ENCODE measurements at places on chromosomes 11 and 22. TPM values are rescaled to one million over a fixed set of nuclear protein-coding genes. Genes with fewer than 3 reads are reported as not detected.
A peak's percentile ranks its signal among the peaks of the same experiment; 100 is the strongest.

The FREY1 gene
- total RNA-seq, result 1.3 TPM

The BARX2 gene
- not detected for total RNA-seq

The MYEOV gene
- total RNA-seq, result 101 TPM

The MS4A12 gene
- total RNA-seq, result not detected

The TEAD1 gene
- 26.0 TPM for total RNA-seq

The HEPHL1 gene
- not detected for total RNA-seq

The DCDC1 gene
- not detected for total RNA-seq

The CKAP5 gene
- total RNA-seq, result 24.7 TPM

The TNNI2 gene
- not detected for total RNA-seq

The DEUP1 gene
- not detected for total RNA-seq

The C11orf97 gene
- not detected for total RNA-seq

DNA sequence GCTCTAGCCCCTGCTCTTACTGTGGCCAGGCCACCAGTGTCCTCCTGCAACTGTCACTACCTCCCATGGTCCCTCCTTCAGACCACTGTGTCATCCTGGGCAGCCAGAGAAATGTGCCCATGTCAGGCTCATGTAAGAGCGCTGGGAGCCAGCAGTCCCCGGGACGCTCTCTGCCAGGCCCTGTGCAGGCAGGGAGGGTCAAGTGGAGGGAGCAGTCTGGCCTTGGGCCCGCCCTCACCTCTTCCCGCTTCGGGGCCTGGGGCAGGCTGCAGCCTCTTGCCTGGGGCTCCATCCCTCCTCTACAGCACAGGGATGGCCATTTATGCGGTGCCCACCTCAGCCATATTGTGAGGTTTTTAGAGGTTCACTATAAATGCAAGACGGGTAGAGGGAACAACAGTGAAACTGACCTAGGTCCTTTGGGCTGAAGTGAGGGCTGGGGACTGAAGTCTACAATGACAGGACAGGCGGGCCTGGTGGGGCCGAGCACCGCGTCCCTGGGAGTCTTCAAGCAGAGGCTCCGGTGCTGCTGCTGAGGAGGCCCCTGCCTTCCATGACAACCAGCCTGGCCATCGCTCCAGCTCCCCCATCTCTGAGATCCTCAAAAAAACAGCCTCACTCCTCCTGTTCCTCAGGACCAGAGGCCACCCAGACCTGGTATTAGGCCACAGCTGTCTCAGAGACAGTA, 54.9 kb upstream of the TTLL12 start:
- no peak for DNase-seq

DNA sequence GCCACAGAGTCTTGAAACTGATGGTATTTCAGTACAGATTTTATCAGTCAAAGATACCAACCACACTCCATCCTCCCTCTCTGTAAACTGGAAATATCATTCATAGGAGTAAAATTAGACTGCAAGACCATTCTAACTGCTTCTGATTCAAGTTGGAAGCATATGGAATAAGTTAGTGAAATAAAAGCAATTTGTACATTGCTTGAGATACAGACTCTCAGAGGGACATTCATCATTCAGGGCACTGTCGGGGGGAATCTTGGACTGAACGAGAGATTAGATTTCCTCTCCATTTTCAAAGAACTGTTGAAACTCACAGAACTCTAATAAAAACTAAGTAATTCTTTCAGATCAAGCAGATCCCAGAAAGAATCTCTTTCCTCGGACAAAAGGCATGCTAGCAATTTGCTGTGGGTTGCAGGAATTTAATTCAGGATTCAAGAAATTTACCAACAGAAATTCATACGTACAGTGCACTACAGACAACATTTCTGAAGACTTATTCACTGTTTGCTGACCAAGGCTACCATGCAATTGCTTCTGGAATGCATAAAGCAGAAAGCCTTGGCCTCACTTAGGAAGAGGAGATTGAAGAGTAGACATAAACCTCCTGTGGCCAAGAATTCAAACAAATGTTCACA, 34.1 kb downstream of the PAMR1 start:
- no peak for DNase-seq

GRCh38 chr22:42388130-42388797, 43.9 kb downstream of the NFAM1 start:
- DNase-seq, result peak; percentile 33

GRCh38 chr22:43978558-43978957, 23.3 kb downstream of the SAMM50 start:
- DNase-seq, result no peak

GRCh38 chr11:120518356-120518755, 6.8 kb downstream of the GRIK4 start:
- DNase-seq, result no peak

GRCh38 chr11:112871909-112872500, 89.2 kb upstream of the NCAM1 start:
- DNase-seq, result no peak

GRCh38 chr11:124869331-124869730, 4.1 kb downstream of the ROBO3 start:
- no peak for DNase-seq

DNA sequence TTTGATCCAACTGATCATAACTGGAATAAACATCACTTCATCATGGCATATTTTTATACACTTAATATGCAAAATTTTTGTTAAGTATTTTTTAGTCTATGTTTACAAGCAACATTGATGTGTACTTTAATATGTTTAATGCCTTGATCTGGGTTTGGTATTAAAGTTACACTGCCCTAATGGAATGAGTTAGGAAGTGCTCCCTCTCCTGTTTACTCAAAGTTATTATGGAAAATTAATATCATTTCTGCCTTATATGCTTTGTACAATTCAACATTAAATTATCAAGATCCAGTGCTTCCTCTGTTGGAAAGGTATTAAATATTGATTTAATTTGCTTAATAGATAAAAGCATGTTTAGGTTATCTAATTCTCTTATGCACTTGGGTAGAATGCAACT, 927.3 kb upstream of the RAG2 start:
- no peak for DNase-seq

- no peak for DNase-seq
Observed at GRCh38 chr11:76856571-76856970, 4.1 kb upstream of the ACER3 start.

Data from Caki2 (cell line).